ENCODE measurements at places on chromosomes 2 and 18. TPM values are rescaled to one million over a fixed set of nuclear protein-coding genes. Genes with fewer than 3 reads are reported as not detected.

Gene WDSUB1
- 4.4 TPM for total RNA-seq

Gene GPBAR1
- total RNA-seq: 0.25 TPM

Gene RNF125
- 4.2 TPM for total RNA-seq

Gene SAP130
- 10.5 TPM for total RNA-seq

Gene EFHD1
- 10.0 TPM for total RNA-seq

Gene SNTG2
- total RNA-seq: 1.7 TPM

Gene CHRND
- total RNA-seq: 80.1 TPM

Gene AQP4
- 12.7 TPM for total RNA-seq

Gene ZNF892
- total RNA-seq: 2.1 TPM

Gene STEAP3
- 47.4 TPM for total RNA-seq

Gene TMEM247
- not detected for total RNA-seq

Gene SERPINB13
- not detected for total RNA-seq

Gene TCF23
- 0.20 TPM for total RNA-seq

- DNase-seq: no peak
Measured at GRCh38 chr2:217225596-217225995, 365.7 kb upstream of the TNP1 start.

GRCh38 chr2:37581433-37581832 lies 90.0 kb downstream of the CDC42EP3 start:
- DNase-seq: no peak

DNA sequence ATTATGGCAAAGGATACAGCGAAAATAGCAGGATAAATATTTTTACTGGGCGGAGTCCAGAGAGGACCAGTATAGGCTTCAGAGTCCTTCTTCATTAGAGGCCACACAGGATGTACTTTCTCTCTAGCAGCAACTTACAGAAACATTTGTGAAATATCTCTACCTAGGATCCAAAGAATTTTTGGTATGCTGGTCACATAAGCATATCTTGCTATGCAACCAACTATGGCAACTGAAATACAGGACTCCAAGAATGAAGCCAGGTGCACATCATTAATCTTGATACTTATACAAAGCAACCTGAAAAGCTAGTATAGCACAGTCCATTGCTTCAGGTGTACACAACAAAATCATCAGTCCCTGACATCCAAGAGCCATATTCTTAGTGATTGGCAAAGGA lies 59.1 kb upstream of the NABP1 start:
- no peak for DNase-seq

GRCh38 chr2:237026981-237027711 lies 58.5 kb upstream of the COPS8 start:
- DNase-seq: peak; percentile 83

DNA sequence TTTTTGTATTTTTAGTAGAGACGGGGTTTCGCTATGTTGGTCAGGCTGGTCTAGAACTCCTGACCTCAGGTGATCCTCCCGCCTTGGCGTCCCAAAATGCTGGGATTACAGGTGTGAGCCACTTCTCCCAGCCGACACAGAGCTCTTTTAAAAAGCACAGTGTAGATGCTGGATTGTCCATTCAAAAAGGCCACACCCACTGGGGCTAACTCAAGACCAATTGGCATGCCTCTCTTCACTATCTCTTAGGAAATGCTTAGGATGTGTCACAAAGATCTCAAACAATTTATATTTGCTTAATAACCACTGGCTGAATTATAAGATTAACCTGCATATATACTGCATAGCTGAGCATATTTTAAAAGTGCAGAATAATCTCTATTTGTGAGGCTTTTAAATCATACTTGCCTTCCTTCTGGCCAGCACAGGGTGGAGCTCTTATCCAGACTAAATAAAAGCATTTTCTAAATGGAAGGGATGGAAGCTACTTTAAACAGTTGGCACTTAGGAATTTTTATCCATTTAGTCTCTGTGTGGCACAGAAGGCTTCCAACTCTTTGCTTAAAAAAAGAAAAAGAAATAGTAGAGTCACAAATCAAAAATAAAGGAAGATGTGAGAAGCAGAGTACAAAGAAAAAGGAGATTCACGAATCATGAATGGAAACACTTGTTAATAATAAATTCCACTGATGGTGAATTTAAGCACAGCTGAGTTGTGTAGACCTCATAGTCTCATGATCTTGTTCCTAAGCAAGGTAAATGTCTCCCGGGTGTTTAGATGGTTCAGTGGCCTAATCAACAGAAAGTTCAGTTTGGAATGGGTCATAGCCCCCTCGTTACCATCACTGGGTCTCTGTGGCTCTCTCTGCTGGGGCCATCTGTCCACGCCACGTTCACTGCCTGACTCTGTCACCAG lies 22.4 kb downstream of the CRYGD start:
- DNase-seq: no peak

- no peak for DNase-seq
Measured at GRCh38 chr2:220575963-220576362, 948.5 kb downstream of the SLC4A3 start.

- DNase-seq: no peak
Measured at GRCh38 chr2:51335087-51336058, 303.4 kb upstream of the NRXN1 start.

DNA sequence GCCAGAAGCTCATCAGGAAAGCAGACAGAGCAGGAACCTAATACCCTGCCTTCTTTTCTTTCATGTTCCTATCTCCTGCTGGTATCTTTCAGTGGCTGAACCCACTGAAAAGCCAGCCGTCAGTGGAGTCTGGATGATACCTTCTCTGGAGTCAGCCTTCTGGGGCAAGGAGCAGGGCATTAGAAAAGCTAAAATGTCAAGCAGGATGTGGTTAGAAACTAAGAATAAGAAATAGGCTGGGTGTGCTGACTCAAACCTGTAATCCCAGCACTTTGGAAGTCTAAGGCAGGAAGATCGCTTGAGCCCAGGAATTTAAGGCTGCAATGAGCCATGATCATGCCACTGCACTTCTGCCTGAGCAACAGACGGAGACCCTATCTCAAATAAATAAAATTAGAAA lies 642.0 kb upstream of the FSHR start:
- DNase-seq: no peak

DNA sequence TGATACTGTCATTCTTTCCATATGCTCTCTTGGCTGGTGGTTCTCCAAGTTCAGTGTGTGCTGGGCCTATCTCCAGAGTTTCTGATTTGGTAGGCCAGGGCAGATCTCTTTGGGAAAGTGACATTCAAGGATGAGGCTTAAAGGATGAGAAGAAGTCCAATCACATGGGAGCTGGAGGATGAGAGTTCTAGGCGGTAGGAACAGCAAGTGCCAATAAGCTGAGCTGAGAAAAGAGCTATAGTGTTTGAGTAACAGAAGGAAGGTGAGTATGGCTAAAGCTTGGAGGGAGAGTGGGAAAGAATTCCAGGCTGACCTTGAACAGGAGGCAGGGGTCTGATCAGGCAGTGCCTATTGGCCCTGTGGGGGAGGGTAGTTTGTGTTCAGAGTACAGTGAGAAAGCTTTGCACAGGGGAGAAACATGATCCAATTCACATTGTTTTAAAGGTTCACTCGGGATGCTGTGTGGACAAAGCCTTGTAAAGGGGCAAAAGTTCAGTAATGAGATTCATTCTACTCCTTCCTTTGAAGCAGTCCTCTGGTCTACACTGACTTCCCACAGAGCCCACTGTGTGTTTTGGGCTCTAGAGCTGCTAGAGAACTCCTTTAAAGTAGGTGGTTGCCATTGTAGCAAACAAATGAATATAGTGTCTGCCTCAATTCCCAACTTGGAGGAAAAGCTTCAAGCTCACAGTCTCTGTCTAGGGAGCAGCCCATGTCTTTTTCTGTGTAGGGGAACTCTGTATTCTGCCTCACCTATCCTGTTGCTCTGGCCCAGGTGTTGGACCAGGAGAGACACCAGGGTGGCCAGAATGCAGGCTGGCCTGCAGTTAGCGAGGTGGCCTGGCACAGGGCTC lies 81.8 kb downstream of the FASTKD2 start:
- DNase-seq: no peak

- DNase-seq: no peak
Measured at GRCh38 chr2:187964746-187965145, 326.9 kb upstream of the GULP1 start.

GRCh38 chr2:134573085-134573370 lies 145.8 kb downstream of the TMEM163 start:
- DNase-seq: no peak

DNA sequence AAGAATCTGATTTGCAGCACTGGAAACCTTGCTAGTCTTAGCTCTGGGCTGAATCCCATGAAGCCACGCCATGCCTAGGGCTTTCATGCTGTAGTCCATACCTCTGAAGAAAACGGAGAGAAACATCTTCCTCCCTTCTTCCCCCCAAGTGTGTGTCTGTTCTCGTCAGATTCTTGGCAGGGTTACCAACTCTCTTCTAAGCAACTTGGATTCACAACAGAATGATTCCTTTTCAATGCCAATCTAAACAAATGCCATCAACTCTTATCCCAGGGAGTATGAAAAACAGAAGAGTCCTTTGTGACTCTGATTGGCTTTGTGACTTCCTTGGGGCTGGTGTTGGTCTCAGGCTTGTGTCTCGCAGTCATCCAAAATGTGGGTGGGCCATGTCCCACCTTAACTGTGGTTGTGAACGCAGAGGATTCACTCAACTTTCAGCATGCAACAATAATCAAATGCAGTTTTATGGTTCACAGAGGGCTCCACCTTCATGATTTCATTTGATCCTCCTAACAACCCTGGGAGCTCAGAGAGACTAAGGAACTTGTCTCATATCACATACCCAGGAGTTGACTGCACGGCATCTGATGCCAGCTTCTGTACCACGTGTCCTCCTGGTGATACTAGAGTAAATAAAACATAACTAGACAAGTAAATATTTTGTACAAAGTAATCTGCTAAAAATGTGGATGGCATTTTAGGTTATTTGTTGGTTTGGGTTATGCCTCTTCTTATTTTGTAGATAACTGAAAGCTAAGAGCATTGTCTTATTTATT lies 186.0 kb upstream of the TNP1 start:
- no peak for DNase-seq

DNA sequence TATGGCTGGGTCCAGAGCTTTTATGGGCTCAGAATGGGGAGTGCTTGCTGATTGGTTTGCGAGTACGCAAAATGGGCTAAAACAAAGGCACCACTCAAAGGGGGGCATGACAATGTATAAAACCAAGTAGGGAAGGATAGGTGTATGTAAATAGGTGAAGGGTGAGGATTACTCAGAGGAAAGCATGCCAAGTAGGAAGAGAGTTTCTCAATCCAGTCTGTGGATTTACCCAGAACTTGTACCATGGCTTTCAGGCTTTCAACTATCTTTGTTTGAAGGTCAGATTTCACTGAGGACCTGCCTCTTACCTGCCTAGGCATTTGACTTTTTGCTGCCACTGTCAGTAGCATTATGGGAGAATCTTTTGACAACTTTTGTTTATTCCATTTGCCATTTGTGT lies 92.3 kb downstream of the RAB3GAP1 start:
- no peak for DNase-seq

DNA sequence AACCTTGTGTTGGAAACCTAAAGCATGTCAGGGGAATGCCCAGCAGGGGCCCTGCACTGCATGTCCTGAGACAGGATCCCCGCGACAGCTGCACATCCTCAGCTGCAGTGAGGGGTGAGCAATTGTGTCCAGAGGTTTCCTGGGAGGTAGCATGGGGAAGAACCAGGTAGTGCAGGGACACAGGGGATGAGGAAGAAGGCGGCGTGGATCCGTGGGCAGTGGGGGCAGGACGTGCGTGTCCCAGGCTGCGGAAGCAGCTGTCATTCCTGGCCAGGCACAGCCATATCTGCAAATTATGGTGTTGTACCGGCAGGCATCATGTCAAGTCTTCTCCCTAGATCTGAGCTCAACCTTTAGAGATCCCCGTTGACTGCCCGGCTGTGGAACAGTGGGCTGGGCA lies 238.2 kb upstream of the MYT1L start:
- no peak for DNase-seq

GRCh38 chr2:127408004-127408806 lies 10.0 kb upstream of the PROC start:
- DNase-seq: peak; percentile 94

DNA sequence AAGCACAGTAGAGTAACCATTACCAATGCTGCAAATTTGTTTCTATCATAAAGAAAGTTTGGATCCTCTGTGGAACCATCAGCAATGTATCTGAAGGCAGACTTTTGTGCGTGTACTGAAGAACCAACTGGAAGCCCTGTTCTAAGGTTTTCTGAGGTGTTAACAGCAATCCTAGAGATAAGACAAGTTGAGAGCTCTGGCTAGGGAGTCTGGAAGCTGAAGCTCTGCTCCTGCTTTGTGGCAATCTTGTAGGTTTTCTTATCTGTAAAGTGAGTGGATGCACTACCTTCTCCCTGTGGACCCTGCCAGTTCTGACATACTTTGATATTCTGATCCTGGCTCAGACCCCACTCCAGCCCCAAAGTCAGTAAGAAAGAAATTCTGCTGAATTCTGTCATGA lies 171.2 kb upstream of the SLC14A2 start:
- DNase-seq: no peak

DNA sequence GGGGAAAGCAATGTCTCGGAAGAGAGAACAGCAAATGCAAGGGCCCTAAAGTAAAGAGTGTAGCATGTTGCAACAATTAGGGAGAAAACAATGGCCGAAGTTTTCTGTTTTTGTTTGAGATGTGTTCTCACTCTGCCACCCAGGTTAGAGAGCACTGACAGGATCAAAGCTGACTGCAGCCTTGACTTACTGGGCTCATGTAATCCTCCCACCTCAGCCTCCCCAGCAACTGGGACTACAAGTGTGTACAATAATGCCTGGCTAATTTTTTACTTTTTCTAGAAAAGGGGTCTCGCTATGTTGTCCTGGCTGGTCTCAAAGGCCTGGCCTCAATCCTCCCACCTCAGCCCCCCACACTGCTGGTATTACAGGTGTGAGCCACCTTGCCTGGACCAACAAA lies 23.9 kb downstream of the MEMO1 start:
- DNase-seq: no peak

- no peak for DNase-seq
Measured at GRCh38 chr2:43777306-43777926, 3.6 kb downstream of the DYNC2LI1 start.

DNA sequence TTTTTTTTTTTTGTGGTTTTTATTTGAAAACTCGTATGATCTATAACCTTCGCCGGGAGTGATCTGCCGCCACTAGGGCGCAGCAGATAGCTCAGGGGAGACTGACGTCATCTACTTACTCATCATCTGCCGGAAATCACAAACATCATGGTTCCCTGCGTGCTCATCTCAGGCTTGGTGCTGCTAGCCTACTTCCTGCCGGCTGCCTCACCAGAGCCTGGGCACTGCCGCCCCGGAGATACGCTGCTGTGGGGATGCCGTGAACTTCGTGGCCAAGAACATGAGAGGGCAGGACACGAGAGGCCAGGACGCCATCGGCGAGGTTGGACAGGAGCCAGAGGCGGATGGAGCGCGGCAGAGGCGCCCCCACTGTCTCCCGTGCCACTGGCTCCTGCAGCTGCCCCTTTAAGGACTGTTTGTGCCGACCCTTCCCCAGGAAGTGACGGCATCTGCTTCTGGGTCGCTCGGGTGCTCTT lies 68.8 kb downstream of the DOK6 start:
- peak; percentile 14 for DNase-seq

GRCh38 chr2:37585295-37585908 lies 86.0 kb downstream of the CDC42EP3 start:
- DNase-seq: no peak

- no peak for DNase-seq
Measured at GRCh38 chr2:10141736-10142639, 19.4 kb downstream of the RRM2 start.

GRCh38 chr2:25829377-25829704 lies 48.9 kb downstream of the ASXL2 start:
- no peak for DNase-seq

GRCh38 chr2:39136799-39137198 lies 15.9 kb upstream of the SOS1 start:
- DNase-seq: no peak
